ENCODE measurements at places on chromosomes 1 and 21.

DNA sequence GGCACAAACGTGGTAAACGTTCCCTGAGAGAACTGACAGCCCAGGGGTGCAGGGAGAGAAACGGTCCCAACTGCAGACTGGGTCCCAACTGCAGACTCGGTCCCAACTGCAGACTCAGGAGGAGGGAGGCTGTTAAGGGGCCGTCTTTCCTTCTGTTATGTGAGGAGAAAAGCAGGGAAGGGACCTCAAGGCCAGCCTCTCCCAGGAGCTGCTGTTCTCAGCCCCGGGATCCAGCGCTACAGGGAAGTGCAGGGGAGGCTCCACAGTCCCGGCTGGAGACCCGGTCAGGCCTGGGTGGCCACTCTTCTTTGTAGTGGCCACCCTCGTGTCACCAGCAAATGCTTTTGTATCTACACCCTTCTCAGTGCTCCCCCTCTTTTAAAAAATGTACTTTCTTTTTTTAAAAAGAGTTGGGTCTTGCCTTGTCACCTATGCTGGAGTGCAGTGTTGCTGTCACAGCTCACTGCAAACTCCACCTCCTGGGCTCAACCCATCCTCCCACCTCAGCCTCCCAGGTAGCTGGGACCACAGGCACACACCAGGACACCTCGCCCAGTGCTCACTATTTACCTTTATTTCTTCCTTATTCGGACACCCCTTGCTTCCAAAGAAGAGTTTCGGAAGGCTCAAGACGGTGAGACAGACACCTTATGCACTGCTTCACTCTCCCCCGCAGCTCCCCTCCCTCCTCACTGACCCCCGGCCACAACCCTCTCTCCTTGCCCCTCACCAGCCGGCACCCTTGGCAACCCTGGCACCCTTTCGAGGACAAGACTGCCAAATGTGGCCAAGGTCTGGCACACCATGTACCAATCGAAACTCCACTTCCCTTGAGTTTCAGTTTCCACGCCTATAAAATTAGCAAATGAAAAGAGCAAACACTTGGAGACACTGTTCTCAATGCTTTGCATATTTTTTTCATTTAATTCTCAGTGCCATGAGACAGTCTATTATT, 21.8 kb downstream of the CAPN2 start:
- DNase-seq, result no peak

DNA sequence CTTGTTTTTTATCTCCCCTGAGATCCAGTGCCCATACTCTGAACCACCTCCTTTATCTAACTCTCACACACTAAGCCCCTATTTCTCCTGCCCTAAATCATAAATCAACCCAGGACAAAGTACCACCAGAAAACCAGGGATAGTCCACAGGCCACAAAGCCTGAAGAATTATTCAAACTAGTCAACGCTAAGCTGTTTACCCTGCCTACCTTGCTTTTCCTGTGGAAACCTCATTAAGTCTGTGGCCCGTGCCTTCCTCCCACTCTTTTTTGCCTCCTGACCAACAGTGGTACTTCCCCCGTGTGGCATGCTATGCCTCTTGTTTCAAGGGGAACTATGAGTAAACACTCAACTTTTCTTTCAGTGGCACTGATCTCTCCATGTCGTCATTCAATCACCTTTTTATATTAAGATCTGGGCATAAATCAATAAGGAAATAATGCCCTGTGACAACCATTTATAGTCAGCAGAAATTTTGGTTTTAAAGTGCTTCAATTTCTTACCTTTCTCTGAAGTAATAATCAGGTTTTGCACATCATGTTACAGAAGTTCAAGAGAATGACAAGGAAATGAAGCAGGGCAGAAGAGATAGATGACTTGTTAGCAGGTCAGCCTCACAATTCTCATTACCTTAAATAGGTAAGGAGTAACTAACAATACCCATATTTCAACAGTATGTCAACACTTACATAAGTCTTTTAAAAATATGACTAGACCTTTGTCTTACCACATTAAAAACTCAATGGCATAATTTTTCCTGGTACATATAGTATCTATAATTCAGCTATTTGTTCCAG, 32.1 kb downstream of the EYA3 start:
- peak; percentile 70 for DNase-seq

DNA sequence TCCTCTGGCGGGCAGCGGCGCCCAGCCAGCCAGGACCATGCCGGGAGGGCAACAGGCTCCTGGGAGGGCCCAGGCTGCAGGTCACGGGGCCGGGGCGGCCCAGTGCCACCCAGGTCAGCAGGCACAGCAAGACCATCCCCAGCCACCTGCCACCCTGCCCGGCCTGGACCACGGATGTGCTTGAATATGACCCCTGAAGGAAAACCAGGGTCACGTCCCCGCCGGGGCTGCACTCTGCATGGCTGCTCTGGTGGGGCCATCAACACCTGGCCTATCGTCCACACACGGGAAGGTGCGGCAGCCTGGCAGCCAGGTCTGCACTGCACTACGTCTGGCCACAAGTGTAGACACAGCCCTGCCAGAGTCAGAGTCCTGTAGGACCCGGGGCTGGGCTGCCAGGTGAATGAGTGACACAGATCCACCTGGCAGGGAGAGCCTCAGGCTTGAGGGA, 6.9 kb downstream of the WNT9A start:
- DNase-seq, result no peak

- no peak for DNase-seq
Measured at GRCh38 chr1:63463248-63463647, 59.8 kb downstream of the ITGB3BP start.

GRCh38 chr1:232183266-232183800, 446.6 kb downstream of the SIPA1L2 start:
- no peak for DNase-seq

- no peak for DNase-seq
Measured at GRCh38 chr1:101153692-101154091, 83.1 kb upstream of the S1PR1 start.

DNA sequence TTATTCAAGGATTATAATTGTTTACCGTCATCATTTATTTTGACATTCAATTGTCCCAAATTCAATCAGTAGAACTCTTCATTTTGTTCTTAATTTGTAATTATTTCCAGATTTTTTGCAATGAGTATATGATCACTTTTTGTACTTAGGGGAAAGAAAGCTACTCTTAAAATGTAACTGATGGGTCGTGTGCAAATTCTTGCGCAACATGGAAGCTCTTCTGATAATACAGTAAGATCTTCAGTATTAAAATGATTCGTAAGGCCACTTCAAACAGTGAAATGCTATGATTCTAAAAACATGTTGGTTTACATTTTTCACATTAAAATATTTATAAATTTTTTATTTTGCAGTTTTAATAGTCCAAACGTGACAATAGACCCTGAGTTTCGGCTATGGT, 63.4 kb downstream of the LBR start:
- DNase-seq, result no peak

GRCh38 chr1:178066296-178066907, 27.5 kb upstream of the RASAL2 start:
- no peak for DNase-seq

GRCh38 chr1:220616836-220617235, 73.3 kb upstream of the C1orf115 start:
- no peak for DNase-seq

GRCh38 chr1:221709854-221710253, 32.0 kb downstream of the DUSP10 start:
- DNase-seq, result no peak

DNA sequence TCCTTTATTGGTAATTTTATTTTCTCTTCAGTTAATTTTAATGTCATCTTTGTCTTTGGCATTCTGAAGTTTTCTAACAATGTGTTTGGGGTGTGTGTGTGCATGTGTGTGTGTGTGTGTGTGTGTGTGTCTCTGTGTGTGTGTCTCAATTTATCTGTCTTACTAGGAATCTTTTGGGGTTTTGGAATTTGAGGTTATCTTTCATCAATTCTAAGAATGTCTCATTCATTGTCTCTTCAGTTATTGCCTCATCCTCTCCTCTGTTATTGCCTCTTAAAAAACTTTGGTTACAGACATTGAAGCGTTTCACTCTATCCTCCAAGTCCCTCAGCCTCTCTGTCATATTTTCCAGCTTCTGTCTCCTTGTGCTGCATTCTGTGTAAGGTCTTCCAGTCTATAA, 18.1 kb upstream of the SAMD13 start:
- no peak for DNase-seq

DNA sequence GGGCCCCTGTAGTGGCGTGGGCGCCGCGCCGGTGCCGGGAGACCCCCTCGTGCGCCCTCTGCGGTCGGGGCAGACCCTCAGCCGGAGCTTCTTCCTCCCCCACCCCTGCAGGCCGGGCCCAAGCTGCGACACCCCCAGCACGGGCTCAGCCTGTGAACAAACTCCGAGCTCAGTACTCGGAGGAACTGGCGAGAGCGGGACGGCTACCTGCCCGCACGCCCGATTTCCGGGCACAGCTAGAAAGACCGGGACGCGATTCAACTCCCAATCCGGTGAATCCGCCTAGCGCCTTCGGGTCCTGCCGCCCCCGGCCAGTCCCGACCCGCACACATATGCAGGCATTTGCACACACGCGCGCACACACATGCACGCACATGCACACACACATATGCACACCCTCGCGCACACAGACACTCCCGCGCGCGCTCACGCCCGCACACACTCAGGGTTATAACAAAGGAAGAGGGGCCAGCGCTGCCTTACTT, 580 bp upstream of the BLACAT1 start:
- DNase-seq, result peak; percentile 41

GRCh38 chr21:29477347-29477746, 178.6 kb downstream of the BACH1 start:
- no peak for DNase-seq

DNA sequence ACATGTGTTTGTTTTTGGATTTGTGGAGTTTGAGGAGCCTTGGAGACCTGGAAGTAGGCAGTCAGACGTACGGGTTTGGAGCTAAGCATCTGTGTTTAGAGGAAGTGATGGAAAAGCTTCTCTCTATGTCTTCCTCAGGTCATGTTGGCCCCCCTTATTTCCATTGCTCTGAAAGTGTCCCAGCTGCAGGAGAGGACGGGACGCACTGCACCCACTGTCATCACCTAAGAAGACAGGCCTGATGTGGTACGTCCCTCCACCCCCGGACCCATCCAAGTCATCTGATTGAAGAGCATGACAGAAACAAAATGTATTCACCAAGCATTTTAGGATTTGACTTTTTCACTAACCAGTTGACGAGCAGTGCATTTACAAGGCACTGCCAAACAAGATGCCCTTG, 66.2 kb downstream of the PGM1 start:
- no peak for DNase-seq

DNA sequence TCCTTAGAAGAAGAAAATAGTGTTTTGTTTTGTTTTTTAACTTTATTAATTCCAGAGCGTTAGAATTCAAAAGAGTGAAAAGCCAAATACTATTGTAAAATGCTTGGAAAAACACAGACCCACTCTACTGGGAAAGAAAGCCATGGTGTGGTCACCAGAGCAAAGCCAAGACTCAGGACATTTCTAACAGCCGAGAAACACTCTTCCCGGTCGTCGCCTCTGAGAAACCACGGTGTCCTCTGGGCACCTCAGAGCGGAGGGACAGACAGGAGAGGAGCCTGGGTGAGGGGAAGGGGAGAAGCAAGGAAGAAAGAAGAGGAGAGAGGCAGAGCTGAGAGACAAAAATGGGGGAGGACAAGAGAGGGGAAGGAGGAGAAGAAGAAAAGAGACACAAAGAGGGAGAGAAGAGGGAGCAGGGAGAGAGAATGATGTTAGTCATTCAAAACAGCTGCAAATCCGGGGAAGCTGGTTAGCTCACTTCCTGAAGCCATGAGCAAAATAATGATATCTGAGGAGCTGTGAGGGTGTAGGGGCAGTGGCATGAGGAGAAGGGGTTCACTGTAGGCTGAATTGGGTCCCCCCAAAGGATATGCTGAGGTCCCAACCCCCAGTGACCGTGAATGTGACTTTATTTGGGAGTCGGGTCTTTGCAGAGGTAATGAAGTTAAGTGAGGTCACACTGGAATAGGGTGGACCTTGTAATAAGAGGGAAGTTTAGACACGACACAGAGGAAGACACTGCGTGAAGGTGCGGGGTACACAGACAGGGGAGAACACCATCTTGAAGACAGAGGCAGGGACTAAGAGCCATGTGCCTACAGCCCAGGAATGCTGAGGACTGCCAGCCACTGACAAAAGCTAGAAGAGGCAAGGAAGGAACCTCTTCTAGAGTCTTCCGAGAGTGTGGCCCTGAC, 58.2 kb upstream of the DMRTB1 start:
- no peak for DNase-seq

GRCh38 chr1:84569216-84569615, 5.0 kb downstream of the CTBS start:
- DNase-seq, result no peak

DNA sequence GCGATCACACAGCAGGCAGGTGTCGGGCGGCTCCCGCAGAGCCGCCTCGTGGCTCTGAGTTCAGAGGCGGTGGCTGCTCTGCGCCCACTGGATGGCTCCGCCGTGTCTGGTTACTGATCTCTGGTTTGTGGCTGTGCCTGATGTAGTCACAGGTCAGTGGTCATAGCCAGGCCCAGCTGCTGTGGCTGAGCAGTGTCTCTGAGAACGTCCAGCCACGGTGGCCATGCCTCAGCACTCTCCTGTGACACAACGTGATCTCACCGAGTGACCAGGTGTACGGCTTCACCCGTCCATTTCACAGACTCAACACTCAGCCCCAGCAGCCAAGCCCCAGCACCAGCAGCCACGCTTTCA, 61.2 kb downstream of the KCNN3 start:
- DNase-seq, result no peak

DNA sequence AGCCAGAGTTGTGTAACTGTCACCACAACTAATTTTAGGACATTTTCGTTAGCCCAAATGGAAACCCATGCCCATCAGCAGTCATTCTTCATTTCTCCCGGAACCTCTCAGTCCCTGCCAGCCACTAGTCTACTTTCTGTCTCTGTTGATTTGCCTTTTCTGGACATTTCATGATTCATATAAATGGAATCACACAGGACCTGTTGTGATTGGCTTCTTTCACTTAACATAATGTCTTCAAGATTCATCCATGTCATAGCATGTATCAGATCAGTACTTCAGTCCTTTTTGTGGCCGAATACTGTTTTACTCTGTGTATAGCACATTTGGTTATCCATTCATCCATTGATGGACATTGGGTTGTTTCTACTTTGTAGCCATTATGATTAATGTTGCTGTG, 7.1 kb downstream of the SLC66A1 start:
- no peak for DNase-seq

- DNase-seq, result no peak
Measured at GRCh38 chr1:47323599-47324031, 9.7 kb upstream of the STIL start.

DNA sequence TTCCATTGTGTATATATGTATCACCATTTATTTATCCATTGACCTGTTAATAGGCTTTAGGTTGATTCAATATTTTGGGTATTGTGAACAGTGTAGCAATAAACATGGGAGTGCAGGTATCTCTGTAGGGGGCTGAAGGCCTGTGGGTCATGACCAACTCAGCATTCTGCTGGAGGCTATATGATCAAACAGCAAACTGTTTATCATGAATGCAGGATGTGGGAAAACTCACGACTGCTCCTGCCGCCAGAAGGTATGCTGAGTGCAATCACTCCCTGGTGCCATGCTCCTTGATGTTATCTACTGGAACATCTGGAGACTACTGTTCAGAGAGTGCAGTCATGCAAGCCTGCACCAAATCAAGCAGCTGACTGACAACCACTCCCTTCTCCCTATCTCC, 275.2 kb downstream of the COL11A1 start:
- DNase-seq, result no peak
